Activated CD4-positive, alpha-beta T cell treated with anti-CD3 and anti-CD28 coated beads, Interleukin-2, amount 50 U/mL, for 24 hours (primary cell): ENCODE measurements at places on chromosomes 1 and 21.

GRCh38 chr1:160570840-160571239 lies 8.5 kb downstream of the CD84 start:
- no peak for DNase-seq

DNA sequence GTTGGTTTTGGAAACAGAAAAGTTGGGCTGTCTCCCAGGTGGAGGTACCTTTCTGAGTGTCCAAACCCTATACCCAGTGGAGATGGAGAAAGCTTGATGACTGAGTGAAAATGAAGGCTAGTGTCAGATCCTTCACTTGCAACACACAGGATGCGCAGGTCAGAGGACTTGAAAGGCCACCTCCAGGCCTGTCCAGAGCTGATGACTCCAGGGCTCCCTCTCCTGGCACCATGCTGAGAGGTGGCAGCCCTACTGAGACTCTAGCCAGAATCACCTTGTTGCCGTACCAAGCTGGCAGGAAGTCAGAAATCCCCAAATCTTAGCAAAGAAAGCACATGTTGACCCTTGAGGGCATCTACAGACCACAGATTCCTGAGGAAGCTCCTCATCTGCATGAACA lies 16.4 kb downstream of the KNCN start:
- DNase-seq = no peak

DNA sequence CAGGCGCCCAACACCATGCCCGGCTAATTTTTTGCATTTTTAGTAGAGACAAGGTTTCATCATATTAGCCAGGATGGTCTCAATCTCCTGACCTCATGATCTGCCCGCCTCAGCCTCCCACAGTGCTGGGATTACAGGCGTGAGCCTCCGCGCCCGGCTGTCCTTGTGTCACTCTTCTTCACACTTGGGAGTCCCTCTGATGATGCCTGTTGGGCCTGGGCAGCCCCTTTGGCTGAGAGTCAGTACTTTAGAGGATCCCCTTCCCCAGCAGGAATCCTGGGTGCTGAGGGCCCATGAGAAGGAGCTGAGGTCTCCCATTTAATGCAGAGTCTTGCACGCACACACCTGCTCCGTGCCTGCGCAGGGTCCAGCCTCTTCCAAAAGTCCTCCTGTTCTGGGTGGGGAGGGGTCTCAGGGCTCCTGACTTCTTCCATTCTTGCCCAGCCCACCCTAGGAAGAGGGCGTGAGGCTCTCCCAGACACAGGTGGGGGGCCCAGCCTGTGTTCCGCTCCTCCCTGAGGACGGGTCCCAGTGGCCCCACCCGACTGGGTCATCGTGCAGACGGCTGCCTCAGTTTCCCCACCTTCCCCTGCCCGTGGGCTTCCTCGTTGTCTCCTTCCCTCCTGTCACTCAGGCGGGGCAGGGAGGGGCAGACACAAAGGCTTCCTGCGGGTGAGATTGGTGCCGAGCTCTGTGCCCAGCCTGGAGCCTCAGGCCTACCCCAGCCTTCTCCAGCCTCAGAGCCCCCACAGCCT lies 3.9 kb downstream of the TTLL10 start:
- DNase-seq = no peak

DNA sequence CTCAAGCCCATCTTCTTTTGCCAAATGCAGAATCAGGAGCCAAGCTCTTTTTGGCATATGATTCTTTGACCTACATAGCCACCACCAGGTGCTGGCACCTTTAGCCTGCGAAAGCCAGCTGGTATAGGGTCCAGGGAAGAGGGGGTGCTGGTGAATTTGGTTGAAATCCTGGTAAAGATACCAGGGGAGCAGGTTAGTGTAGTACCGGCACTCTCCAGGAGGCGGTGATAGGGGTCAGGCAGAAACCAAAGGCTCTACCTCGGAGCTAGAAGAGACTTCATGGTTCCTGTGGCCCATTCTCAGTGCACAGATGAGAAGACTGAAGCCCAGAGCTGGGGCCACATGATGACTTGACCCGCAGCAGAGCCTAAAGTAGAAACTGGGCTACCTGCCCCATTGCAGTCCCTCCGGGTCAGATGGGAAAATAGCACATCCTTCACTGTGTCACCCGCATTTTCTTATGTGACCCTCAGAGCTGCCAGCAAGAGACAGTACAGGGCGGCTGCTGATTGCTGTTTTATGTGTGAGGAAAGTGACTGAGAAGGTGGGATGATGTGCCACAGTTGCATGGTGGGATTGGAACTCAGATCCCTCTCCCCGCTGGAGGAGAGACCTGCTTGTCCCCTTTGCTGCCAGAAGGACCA lies 36.0 kb upstream of the IL19 start:
- DNase-seq = peak; percentile 70

DNA sequence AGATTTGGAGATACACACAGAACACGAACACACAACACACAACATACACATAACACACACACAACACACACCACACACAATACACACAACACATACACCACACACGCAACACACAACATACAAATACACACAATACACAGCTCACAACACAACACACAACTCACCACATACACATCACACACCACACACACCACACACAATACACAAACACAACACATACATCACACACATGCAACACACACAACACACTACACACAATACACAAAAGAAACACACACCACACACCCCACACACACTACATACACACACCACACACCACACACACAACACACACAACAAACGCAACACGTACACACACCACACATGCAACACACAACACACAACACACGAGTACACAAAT lies 29.1 kb upstream of the C1orf174 start:
- no peak for DNase-seq

DNA sequence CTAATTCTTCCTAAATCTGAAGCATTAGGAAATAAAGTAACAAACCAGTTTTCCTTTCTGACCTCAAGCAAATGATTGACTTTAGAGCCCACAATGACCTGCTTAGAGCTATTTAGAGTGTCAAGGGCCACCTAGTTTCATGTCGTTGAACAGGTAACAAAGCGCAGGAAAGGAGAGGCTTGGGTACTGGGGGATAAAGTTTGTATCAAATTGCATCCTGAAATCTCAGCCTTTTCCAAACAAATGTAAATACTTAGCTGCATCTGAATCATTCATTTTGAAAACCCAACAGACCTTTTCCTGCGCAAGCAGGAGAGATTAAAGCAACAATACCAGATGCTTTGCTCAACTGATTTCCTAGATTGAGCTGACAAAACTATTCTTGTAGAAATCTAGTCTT lies 121.2 kb downstream of the NRIP1 start:
- no peak for DNase-seq

- no peak for DNase-seq
Measured at GRCh38 chr1:147472966-147473732, 68.2 kb upstream of the BCL9 start.

DNA sequence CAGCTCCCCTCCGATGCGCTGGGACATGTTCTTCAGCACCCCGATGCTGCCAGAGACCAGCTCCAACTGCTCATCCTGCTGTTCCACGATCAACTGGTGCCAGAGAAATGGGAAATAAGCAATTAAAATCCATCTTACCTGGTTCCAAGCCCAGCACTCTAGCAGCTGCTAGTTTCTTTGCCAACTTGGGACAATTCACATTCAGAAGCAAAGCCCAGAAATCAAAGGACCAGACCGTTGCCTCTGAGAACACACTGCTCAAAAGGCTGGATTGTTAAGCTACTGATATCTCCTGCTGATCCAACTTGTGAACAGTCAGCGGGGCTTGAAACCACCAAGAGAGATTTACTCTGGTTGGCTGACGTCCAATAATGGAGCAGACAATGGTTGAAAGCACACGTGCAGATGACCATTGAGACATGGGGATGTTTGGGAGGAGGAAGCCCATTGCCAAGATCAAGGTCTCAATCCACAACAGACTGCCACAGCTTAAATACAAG lies 34.4 kb downstream of the STX6 start:
- no peak for DNase-seq

DNA sequence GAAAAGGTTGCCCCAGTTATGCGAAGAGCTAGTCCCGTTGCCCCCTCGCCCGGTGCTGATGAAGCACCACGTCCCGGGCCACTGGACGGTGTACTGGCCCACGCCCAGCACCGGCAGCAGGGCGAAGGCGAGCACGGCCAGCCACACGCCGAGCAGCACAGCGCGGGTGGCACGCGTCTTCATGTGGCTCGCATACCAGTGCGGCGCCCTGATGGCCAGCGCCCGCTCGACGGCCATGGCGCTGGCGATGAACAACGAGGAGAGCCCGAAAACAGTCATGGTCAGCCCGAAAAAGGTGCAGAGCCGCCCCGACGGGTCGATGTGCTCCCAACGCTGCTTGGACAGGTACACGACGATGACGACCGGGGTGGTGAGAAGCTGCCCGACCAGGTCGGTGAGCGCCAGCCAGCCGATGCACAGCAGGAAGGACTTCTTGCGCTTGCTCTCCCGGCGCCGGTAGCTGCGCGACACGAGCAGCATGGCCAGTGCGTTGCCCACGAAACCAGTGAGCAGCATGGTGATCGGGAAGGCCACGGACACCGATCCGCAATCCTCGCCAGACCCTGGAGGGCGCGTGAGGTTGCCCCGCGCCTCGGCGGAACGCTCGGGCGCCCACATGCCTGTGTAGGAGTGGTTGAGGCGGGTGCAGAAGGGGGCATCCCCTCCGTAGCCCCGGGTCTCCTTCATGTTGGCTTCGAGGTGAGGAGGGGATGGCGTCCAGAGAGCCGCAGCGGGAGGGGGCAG lies 553 bp downstream of the PTGER3 start:
- DNase-seq = no peak

DNA sequence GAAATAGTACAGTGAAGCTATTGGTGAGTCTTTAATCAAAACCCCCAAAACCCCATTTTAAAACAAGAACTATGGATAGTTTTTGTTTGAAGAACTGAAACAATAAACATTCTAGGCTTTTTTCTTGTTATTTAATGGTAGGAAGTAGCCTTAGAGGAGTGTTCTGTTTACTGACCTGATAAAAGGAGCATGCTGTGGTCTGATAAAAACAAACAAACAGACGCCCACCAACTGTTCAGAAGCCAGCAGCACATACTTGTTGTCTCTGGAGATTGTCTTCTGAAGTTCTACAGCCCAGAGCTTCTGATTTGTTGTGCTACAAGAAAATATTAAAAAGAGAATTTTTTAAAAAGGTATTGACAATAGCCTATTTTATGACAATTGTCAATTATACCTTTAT lies 54.1 kb upstream of the CFAP298 start:
- DNase-seq = no peak

DNA sequence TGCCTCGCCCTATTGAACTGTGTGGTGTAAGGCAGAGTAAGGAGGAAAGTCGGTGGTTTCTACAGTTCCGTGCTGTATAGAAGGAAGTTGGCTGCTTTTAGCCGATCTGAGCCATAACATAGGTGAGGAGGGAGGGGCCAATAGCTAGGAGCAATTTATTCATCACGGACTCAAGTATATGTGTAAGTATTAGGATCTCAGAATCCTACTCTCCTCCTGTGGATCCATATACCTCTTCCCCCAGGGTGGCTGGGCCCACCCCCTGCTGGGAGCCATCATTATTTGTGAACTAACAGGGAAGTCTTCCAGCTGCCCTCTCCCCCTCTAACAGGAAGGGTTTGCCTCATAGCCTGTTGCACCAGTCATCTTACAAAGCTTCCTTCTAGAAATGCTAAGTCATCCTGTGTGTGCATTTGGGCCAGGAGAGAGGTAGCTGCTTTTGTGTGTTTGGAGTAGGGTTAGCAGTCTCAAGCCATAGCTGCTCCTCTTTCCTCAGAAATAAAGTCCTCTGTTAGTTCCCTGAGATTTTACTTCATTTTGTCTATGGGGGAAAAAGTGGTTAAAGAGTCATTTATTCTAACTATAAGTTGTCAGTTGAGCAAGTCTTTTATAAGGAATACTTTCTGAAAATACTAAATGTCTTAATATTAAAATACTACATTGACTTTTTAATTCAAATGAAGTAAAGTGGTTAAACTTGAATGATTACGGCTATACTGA lies 14.9 kb upstream of the CENPS start:
- no peak for DNase-seq

GRCh38 chr1:216705676-216706075 lies 17.6 kb downstream of the ESRRG start:
- DNase-seq = no peak

- no peak for DNase-seq
Measured at GRCh38 chr1:185704181-185704580, 30.0 kb upstream of the HMCN1 start.

GRCh38 chr1:232899268-232899667 lies 51.1 kb upstream of the NTPCR start:
- DNase-seq = no peak

- no peak for DNase-seq
Measured at GRCh38 chr1:24186031-24186710, 918 bp downstream of the IFNLR1 start.

DNA sequence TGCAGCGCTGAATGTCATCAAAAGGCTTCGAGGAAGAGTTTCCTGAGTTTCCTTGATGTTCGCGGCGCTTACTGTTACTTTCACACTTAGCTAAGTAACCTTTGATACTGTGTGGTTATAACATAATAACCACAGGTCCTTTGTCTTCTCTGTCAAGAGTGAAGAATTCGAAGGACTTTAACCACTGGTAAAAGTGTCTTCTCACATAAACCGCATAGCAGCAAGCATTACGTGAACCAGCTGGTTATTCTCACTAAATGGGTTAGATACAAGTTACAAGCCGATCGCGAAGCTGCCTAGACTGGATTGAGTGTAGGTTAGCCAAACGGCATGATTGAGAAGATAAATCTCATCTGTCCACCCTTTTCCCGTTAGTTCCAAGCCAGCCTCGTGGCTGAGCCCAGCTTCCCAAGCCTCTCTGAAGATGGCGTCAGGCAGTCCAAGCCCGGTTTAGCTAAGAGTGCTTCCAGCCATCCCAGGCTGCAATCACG lies 18.3 kb upstream of the IFNGR2 start:
- DNase-seq = no peak

- no peak for DNase-seq
Measured at GRCh38 chr1:1624443-1625403, 7.2 kb upstream of the MMP23B start.

GRCh38 chr1:198054510-198054909 lies 102.3 kb upstream of the NEK7 start:
- no peak for DNase-seq

- DNase-seq = no peak
Measured at GRCh38 chr1:14910984-14911721, 242.4 kb upstream of the TMEM51 start.

DNA sequence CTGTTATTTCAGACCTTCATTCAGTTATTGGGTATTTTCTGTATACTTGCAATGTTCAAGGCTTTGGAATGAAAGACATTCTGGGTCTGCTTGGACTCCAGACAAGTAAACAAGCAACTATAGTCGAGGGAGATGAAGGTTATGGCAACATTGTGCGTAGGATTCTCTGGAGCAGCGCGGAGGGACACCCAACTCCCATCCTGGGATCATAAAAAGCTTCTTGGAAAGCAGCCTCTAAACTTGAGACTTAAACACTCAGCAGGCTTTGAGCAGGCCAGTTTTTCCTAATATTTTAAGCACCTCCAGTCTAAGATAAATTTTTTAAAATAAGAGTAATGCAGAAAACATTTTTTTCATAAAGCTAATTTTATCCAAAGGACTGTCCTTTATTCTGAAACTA lies 7.6 kb upstream of the LYST start:
- no peak for DNase-seq

DNA sequence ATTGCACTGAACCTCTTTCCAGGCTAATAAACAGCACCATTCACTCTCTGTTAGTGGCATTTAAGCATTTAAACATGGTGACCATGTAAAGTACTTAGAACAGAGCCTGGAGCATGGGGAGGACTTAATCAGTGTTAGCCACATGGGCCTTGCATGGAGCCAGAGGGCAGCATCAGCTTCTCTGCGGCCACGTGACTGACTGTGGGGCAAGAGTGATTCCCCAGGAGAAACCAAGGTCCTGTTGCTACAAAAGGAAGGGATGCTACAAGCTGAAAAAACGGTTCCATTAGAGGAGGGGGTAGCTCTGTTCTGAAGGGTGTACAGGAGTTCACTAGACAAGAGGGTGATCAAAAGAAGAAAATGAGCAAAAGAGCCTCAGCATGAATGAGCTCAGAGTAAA lies 256.8 kb downstream of the MATN1 start:
- DNase-seq = no peak
